OCI-LY7 (cell line): ENCODE measurements at places on chromosomes 12 and 14.

- no peak for DNase-seq
These were observed 32.3 kb upstream of the MMP17 start for GRCh38 chr12:131795690-131796410.

DNA sequence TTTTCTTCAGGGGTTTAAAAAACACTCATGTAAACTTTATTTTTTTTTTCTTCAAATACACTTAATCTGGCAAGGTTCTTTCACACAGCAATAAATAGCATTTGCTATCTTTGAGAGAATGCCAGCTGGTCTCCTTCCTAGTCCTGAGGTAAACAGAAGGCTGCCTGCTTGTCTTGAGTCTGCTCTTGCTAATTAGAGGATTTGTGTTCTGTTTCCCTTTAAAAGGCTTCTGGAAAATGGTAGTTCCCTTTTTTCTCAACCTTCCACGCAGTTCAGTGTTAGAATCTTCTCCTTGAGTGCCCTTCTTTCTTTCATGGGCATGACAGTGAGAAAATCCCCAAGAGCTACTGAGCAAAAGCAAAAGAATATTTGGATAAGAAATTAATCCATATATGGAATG lies 92.3 kb upstream of the DCN start:
- DNase-seq = no peak

- no peak for DNase-seq
These were observed 234.8 kb downstream of the PIK3C2G start for GRCh38 chr12:18496156-18496555.

GRCh38 chr12:89828575-89828974 lies 119.9 kb upstream of the ATP2B1 start:
- DNase-seq = no peak

DNA sequence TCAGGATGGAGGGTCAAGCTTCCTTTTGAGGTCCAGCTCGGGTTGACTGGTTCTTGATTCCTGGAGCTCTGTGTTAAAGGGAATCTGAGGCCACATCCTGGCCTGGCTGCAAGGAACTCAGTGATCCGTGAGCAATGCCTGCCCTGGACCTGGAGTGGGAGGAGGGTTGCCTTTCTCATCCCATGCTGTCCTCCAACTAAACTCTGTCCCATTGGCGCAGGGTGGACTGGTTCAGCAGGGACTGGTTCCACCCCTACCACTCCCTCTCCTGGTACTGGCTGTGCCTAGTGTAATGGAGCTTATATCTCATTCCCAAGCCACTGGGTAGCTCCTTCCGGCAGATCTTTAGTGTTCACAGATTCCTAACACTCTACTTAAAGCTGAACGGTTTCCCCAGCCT lies 3.9 kb upstream of the CMKLR1 start:
- no peak for DNase-seq

DNA sequence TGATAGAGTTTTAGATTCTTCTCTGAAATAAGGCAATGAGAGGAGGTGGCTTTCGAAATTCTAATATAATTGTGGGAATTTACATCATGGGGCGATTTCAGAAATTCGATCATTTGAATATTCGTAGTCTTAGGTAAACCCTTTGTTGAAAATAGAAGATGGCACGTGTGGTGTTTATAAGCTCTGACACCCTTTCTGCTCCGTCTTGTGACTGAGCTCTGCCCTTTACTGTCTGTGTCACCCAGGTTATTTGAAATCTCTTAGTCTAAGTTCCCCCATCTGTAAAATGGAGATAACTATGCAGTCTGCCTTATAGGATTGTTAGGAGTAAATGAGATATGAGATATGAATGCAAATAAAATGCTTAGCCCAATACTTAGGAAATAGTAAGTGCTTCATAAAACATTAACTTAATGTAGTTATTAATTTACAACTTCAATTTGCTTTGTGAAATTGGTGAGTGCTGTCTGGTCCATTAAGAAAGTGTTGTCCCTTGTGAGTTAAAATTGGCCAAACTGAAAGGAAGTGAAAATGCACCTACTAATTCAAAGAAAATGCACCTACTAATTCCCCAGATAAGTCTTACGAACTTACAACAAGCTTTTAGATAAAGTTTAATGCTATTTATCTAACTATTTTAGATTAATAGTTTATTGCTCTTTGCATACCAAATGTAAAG lies 1.5 kb downstream of the BMAL2 start:
- DNase-seq = no peak

DNA sequence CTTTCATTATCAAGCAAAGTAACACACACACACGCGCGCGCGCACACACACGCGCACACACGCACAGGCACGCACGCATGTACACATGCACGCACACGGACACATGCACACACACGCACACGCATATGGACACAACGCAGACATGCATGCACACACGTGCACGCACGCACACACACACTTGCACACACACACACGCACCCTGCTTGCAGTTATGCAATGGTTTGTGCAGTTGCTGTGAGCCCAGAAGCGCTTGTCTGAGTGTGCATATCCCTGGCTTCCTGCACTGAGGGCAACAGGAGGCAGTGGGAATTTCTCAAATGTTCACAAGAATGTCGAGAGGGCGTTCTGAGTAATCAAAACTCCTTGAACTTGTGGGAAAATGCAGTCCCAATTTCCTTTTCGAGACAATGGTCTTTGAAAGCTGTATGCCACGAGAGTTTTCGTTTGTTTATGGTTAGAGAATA lies 41.6 kb downstream of the NFKBIA start:
- DNase-seq = no peak

DNA sequence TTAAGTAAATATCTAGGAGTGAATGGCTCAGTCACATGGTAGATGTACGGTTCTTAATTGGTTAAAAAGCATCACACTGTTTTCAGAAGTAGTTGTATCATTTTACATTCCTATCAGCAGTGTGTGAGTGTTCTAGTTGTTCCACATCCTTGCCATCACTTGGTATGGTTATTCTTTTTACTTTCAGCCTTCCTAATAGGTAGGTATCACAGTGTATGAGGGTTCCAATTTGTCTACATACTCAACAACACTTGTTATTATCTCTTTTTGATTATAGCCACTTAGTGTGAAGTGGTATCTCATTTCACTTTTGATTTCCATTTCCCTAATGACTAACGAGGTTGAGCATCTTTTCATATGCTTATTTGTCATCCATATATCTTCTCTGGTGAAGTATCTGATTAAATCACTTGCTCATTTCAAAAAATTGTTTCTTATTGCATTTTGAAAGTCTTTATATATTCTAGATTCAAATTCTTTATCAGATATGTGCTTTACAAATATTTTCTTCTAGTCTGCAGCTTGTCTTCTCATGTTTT lies 3.5 kb upstream of the SPRYD3 start:
- DNase-seq = no peak

DNA sequence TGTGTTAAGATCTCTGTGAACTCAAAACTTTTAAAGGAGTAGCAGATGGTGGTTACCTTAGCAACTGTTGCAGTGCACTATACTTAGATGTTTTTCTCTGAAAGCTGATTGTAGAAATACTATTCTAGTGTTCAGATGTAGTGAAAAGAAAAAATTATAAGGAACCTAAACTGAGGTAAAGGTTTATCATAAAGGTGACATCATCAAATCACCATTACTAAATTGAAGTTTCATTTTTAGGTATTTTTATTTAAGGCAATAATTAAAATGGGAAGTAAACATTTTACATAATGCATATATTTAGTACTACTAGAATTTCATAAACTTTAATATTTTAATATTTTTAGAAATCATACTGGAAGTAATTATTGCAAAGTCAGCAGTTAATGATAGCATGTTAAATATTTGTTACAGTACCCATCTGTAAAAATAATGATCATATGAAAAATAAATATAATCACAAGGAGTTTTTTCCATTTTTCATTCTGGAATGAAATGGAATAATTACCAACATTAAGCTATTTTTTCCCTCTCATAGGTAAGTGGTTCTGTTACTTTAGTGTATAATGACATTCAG lies 141.1 kb upstream of the NAV3 start:
- no peak for DNase-seq

- DNase-seq = no peak
These were observed 220.5 kb downstream of the SEC23A start for GRCh38 chr14:38882533-38882932.

DNA sequence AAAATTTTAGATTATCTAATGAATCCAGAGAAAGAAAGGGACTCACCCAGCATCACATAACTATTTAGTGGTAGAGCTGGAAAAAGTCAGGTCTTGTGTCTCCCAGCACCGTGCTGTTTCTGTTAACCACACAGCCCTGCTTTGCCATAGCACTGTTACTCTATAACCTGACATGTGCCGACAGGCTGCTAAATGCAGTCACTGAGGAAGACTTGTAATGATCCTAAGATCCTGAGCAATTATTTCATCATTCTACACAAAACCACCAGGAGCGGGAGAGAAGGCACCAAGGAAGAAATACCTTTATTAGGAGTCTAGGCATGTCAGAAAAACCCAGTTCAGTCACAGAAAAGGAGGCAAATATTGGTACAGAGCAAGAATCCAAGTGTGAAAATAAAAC lies 3.1 kb upstream of the NOXRED1 start:
- no peak for DNase-seq

DNA sequence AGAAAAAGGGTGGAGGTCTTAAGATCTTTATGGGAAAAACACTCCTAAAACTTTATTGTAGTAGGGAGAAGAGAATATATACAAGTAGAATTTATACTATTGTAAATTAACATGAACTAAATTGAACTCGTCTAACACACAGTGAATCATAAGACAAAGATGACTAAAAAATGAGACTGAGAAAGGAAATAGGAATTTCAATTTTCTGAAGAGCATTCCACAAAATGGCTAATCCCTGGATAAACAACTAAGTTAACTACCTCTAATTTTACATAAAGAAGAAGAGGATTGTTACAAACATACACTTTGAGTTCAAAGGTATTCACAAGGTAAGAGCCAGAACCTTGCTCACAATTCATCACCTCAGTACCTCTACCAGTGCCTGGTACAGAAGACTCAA lies 2.0 kb downstream of the MAP4K5 start:
- DNase-seq = no peak

GRCh38 chr12:121456551-121456950 lies 56.6 kb downstream of the RNF34 start:
- no peak for DNase-seq

DNA sequence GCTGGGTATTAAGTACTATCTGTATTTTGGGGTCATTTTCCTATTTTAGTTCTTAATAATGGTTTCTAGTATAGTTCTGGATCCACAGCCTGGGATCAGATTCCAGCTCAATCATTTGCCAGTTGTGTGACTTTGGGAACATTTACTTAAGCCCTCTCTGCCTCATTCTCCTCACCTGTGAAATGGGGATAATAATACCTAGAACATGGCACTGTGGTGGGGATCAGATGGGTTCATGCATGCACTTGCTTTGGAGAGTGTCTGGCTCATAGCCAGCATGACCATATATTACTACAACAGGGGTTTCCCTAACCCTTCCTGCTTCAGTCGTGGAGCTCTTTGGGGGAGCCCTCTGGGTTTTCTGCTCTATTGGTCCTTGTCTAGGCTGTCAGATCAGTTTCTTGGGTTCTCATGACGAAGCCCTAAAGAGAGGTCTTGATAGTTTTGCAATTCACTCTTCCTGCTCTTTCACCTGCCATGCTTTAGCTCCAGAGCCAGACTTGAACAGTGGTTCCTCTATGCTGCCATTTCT lies 34.1 kb upstream of the SMOC1 start:
- no peak for DNase-seq

- DNase-seq = no peak
These were observed 15.7 kb downstream of the MDM2 start for GRCh38 chr12:68823696-68824095.

DNA sequence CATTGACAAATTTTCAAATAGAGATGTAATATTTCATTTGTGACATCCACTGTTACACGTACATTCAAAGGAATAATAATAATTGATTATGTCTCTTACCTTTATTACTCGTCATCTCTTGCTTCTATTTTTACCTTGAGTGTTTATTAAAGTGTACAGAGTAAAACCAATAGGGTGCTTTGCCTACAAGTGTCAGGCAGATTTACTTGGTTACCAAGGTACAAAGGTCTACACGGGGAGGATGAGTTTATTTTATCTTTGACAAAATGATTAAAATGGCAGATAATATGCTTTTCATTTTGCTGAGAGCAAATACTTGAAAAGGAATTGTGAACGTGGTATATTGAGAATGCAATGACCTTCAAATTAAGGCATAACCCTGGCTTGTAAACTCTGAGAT lies 137.8 kb upstream of the SOX5 start:
- no peak for DNase-seq

GRCh38 chr14:99426813-99427346 lies 53.8 kb downstream of the SETD3 start:
- DNase-seq = no peak

GRCh38 chr14:90785471-90785870 lies 30.8 kb downstream of the TTC7B start:
- DNase-seq = no peak

GRCh38 chr14:64410084-64410774 lies 22.1 kb downstream of the MTHFD1 start:
- DNase-seq = no peak

DNA sequence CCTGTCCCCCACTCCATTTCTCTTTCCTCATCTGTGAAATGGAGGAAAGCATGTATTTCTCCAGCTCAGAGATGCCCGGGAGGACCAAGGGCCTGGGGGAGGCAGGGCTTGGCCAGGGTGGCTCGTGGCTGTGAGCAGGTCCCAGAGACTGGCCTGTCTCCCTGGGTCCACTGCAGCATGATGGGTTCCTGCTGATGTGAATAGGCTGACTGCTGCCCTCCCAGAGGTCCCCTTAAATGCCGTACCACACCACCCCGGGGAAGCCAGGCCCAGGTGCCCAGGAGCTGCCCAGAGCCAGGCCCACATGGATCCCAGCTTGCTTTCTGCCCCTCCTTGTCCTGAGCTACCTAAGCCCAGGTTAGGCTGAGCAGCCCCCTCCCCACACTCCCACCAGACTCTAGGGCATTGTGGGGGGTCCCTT lies 158.2 kb upstream of the C14orf180 start:
- no peak for DNase-seq

- DNase-seq = no peak
These were observed 573.8 kb downstream of the SOX5 start for GRCh38 chr12:23375621-23376020.

DNA sequence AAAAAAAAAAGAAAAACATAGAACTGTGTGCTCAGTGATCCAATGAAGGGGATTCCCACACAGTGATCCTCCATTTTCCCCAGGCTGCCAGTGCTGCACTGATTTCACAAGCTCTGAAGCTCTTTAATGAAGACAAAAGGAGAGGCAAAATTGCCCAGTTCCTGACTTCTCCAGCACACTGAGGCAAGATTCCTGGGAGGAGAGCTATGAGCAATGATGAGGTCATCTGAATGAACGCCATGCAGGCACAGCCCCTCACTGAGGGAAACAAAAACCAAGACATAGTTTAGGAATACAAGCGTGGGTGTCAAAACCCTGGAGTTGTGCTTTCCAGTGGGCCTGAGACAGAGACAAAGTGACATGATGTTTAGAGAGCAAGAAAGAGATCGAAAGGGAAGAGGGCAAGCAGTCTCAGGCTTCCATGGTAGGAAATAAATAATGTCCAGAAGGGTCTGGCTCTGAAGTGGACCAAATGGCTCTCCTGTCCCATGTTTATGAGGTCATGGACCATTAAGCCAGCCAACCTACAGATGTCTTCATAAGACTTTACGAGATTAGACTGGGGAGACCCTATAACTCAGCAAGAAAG lies 40.9 kb upstream of the SMUG1 start:
- DNase-seq = no peak

- DNase-seq = no peak
These were observed 9.7 kb downstream of the TPH2 start for GRCh38 chr12:71948390-71948789.

GRCh38 chr12:121364683-121365121 lies 12.5 kb upstream of the ANAPC5 start:
- DNase-seq = no peak
